Adrenal gland (tissue), 19 donors: ENCODE measurements at places on chromosomes 5 and 9. TPM values are rescaled to one million over a fixed set of nuclear protein-coding genes. Genes with fewer than 3 reads are reported as not detected.

Gene WDR38
- total RNA-seq, result not detected

Gene SLC22A4
- total RNA-seq, result 2.1 TPM

Gene MYOT
- 0.78 TPM for total RNA-seq

Gene CCL27
- not detected for total RNA-seq

Gene EXD3
- 15.6 TPM for total RNA-seq

Gene OLFML2A
- total RNA-seq, result 5.2 TPM
